ENCODE measurements at places on chromosomes 12 and 14.
A peak's percentile ranks its signal among the peaks of the same experiment; 100 is the strongest.

DNA sequence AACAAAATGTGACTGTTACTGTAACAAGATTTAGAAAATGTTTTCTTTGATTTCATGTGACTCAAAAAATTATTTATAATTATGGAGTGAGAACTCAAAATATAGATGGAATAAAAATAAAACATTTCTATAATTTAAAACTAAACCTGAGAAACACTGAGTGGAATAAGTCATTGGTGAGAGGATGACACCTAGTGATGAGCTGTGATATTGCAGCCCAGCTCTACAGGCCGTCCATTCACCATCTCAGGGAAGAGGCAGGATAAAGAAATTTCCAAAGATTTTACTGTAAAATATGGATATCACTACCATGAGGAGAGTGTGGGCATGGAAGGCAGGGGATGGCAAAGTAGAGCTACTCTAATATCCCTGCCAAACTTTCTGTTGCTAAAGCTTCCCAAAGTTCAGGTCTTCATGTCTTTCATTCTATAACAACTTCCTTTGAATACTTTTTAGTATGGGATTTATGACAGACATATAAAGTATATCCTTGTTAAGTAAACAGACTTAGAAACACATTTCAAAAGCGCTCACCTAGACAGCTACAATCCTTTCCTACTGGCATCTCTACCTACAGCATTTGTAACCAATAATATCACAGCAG is 308.0 kb downstream of the ITPR2 start:
- DNase-seq: no peak

DNA sequence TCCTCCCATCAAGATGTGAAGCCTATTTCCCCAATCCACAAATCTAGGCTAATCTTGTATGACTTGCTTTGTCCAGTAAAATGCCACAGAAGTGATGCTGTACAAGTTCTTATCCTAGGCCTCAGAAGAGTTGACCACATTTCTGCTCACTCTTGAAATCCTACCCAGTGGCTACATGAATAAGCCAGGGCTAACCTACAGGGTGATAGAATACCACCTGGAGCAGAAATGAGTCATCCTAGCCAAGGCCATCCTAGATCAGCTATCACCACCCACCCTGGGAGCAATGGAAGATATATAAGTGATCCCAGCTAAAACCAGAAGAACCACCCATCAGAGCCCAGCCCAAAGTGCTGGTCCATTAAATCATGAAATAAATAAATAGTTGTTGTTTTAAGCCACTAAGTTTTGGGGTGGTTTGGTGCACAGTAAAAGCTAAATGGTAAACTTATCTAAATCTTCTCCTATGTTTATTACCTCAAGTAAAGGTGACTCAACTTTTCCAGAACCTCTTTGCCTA is 105.1 kb downstream of the RPS29 start:
- no peak for DNase-seq

GRCh38 chr14:105093038-105093430 is 27.8 kb upstream of the GPR132 start:
- peak; percentile 67 for DNase-seq

GRCh38 chr12:67710582-67710981 is 62.0 kb downstream of the DYRK2 start:
- no peak for DNase-seq

- DNase-seq: no peak
These were observed 85.8 kb downstream of the CAND1 start for GRCh38 chr12:67354966-67355365.

DNA sequence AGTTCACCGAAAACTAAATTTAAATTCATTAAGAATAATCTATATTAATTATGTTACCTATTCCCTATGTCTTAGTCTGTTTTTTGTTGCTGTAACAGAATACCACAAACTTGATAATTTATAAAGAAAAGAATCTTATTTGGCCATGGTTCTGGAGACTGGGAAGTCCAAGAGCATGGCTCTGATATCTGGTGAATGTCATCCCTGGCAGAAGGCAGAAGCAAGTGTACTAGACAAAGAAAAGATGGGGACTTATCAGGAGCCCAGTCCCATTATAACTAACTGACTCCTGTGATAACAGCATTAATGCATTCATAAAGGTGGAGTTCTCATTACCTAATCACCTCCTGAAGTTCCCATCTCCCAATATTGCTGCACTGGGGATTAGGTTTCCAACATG is 33.3 kb upstream of the BCAT1 start:
- no peak for DNase-seq

- DNase-seq: no peak
These were observed 7.1 kb downstream of the ABCC9 start for GRCh38 chr12:21934173-21934572.

- no peak for DNase-seq
These were observed 4.9 kb downstream of the HRK start for GRCh38 chr12:116876151-116876869.

- DNase-seq: no peak
These were observed 585.7 kb upstream of the TMEM132C start for GRCh38 chr12:127681151-127681754.

DNA sequence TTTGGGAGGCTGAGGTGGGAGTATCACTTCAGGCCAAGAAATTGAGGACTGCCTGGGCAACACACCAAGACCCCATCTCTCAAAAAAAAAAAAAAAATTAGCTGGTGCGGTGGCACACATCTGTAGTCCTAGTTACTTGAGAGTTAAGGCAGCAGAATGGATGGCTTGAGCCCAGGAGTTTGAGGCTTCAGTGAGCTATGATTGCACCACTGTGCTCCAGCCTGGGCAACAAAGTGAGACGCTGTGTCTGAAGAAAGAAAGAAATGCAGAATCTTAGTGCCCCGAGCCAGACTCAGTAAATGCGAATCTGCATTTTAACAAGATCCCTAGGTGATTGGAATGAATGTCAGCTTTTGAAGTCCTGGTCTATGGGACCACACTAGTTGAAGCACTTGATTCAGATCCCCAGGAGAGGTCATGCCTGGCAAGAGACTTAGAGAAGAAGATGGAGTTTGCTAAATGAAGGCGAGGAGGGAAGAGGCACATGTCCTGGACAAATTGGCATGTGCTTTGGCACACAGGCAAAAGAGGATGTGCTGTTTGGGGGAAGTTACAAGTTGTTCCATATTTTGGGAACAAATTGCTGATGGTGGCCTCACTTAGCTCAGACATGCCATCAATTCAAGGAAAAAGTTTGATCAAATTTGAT is 56.6 kb downstream of the DRAM1 start:
- no peak for DNase-seq

DNA sequence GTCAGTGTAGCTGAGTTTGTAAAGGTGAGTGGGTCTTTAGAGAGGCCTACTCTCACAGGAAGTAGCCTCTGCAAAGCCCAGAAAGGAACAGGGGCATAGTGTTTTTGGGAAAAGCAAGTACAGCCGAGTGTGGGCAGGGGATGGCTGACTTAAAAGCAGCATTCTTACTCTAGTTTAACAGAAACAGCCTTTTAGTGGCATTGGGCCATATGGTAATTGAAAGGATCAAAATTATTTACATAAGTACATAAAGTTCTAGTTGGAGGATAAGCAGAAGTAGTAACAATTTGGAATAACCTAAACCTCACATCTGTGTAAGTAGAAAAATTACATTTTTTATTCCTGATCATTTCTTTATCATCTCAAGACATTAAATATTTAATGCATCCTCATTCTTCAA is 49.1 kb downstream of the RASSF8 start:
- DNase-seq: no peak

GRCh38 chr12:1347294-1347693 is 247.1 kb downstream of the FBXL14 start:
- DNase-seq: no peak

DNA sequence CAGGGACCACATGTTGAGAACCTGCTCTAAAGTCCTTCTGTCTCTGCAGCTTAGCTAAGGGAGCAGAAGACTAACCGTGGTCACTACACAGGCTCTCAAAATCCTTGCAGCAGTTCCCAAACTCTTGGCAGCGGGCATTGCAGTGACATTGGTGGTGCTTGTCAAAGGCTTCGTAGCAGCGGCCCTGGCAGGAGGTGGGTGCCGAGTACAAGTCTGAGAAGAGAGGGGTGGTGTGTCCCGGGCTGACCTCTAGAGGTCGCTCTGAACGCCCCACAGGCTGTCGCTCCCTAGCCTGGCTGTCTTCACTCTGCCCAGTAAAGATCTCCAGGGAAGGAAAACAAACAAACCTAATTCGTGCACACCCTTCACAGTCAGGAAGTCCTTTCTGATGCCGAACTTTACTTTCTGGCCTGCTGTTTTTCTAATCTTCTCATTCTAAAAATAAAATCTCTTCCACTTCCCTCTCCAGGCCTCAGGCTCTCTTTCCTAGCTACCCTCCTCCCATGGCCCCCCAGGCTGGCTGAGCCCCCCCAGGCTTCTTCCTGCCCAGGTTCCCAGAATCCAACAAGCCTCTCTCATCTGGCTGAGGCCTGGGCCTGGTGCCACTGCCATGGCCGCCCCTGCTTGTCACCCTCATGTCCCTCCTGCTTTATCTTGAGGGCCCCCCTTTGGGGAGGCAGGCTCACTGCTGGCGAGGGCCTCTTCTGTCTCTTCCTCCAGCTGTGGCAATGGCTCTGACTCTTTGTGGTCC is 7.7 kb downstream of the ENDOU start:
- peak; percentile 33 for DNase-seq

DNA sequence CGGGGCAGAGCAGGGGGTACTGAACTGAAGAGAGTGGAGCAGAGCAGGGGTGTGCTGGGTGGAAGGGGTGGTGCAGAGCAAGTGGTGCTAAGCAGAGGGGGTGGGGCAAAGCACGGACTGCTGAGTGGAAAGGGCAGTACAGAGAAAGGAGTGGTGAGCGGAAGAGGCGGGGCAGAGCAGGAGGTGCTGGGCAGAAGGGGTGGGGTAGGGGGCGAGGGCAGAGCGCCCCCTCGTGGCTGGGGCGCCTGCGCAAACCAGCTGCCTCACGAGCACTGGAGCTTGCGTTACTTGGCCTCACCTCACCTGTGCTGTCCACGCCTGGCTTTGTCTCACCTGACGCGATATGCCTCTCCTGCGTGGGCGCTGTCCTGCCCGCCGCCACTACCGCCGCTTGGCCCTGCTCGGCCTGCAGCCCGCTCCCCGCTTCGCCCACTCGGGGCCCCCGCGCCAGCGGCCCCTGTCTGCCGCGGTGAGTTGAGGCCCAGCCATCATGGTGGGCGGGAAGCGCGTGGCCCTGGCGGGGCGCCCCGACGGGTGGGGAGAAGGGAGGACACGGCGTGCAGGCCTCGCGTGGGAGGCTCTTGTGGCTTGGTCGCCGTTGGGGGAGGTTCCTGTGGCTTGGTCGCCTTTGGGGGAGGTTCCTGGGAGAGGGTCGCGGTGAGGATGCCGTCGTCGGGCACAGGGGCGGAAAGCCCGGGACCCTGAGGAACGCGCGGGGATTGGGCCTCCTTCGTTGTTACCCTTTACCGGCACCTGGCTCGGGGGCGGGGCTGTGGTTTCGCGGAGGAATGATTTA is at the start of gene COX8C:
Gene COX8C (plus strand): TSS at position 257 of the 796 bp plus-strand sequence. CDS start 87 bp downstream, at position 344.
- DNase-seq: no peak

DNA sequence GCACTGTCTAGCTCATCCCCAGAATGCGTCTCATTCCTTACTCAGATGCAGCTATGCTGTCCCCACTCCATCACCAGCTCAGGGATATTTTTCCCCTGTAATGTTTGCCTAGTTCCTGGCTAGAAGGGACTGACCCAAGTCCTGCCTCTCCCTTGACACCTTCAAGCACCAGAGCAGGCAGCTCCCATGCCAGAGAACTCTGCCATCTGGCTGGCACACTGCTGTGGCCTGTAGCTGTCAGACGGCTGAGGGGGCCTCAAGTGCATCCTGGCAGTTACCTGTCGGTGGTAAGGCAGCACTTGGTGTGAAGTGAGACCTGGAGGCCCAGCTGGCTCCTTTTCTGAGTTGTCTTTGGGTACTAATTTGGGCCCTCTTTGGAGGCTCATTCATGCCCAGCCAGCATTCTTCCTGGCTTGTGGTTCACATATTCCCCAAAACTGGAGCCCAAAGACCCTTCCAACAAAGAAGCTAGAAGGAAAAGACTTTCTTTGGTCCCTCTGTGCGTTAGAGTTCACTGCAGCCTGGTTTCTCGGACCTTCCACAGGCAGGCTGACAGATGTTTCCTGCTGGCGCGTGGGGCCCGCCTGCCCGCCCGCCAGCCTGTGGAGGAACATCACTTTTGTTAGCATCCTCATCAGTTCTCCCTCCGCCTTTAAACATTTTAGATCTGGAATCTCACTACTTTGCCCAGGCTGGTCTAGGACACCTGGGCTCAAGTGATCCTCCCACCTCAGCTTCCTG is 33.0 kb downstream of the RNF34 start:
- DNase-seq: no peak

DNA sequence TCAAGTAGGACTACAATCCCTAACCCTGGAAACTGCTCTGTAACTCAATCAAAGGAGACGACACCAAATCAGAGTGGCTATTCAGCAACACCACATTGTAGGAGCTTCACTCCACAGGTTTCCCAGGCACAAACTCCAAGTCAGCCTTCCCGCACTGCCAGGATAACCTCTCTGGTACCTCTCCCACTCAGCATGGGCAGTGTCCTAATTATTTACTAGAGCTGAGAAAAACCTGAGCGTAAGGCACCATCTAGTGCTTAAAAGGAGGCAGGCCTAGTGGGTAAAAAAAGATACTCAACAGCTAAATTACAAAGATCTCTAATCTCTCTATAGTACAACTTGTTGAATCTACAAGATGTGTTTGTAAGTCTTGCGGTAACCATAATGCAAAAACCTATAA is 36.1 kb downstream of the PARP11 start:
- no peak for DNase-seq

GRCh38 chr14:73634011-73634833 is 10.6 kb upstream of the DNAL1 start:
- DNase-seq: no peak

GRCh38 chr12:27623645-27624044 is 72.6 kb upstream of the REP15 start:
- DNase-seq: no peak

DNA sequence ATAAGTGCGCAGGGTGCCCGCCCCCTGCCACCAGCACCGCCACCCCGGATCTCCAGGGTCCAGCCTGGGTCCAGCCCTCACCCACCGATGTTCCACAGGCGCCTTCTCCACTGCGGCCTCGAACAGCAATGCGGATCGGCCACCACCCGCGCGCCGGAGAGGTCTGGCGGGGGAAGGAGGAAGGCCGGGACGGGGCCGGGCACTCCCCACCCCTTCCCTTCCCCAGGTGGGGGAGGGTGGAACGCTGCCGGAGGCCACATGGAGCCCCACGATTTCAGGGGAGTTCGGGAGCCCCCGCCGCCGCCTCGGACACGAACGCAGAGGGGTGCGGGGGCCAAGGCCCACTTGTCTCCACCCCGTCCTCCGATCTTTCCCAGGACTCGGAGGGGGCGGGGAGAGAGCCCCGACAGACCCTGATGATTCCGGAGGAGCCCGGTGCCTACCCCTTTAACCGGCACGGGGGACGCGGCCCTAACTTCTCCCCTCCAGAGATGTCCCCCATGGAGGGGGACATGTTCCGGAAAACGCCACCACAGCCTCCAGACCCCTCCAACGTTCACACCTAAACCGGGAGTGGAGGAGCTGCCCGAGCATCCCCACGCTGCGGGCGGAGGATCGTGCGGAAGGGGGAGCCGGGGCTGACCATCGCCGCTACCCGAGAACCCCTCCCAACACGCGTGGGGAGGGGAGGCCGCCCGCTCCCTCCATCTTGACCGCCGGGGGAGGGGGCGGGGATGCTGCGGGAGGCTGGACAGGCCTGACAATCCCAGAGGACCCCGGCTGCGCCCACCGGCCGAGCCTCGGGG is 1.1 kb downstream of the ATXN2 start:
- DNase-seq: peak; percentile 2

- DNase-seq: no peak
These were observed 24.3 kb downstream of the VCPKMT start for GRCh38 chr14:50092006-50092555.
